ENCODE measurements at places on chromosomes 7 and 10.

GRCh38 chr7:108408296-108408991 lies 47.8 kb downstream of the NRCAM start:
- DNase-seq: no peak

GRCh38 chr7:94378356-94378755 lies 16.3 kb upstream of the COL1A2 start:
- no peak for DNase-seq

- no peak for DNase-seq
Observed at GRCh38 chr10:42738679-42739078, 43.9 kb upstream of the BMS1 start.

GRCh38 chr7:84532196-84532595 lies 337.6 kb upstream of the SEMA3A start:
- no peak for DNase-seq

DNA sequence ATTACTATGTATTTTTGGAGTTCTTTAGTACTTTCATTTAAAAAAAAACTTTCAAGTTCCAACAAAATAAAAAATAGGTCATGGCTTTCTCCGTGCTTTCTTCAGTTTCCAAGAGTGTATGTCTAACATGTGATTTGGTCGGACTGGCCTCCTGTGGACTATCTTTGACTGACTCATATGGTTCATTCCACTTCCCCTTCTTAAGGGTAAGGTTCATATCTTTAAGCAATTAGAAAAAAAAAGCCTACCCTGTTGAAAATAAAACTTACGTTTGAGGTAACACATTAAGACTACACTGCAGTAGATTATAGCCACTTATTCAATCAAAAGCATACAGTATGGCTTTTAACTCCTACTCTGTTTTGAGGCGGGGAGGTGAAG lies 112.8 kb upstream of the AHR start:
- no peak for DNase-seq

DNA sequence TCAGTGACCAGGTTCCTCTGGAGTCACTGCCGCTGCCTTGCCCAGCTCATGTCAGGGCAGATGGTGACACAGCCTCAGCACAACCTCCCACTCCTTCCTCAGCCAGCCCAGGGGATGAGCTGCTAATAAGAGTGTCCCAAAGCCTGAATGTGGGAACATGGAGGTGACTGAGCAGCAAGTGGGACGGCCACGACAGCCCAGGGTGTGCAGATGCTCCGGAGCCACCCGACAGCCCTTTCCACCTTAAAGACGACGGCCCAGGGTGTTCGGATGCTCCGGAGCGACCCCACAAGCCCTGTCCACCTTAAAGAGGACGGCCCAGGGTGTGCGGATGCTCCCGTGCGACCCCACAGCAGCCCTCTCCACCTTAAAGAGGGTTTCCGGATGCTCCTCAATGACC lies 89.2 kb downstream of the DIP2C start:
- no peak for DNase-seq

DNA sequence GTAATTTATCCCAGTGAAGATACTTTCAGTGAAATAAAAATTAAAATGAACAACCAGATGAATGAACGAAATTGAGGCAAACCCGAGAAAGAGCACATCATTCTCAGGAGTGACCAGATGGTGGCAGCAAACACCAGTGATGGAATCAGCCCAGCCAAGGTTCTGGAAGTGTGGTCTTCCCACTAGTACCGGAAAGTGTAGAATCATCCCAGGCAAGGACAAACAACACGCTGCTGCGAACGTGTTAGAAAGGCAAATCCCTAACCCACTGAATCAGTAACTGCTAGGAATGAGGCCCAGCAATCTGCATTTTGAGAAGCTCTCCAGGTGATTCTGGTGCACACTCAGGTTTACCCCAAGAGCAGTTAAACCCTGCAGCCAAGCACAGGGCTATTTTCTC lies 15.5 kb upstream of the SLC18A3 start:
- DNase-seq: no peak
